Hindlimb muscle (tissue), 1 donor: ENCODE measurements at places on chromosomes 3 and 15. TPM values are rescaled to one million over a fixed set of nuclear protein-coding genes. Genes with fewer than 3 reads are reported as not detected.
A peak's percentile ranks its signal among the peaks of the same experiment; 100 is the strongest.

XYLB gene
- 3.9 TPM for polyA plus RNA-seq

GRCh38 chr3:140258222-140258724, 323.3 kb downstream of the CLSTN2 start:
- DNase-seq, result no peak

DNA sequence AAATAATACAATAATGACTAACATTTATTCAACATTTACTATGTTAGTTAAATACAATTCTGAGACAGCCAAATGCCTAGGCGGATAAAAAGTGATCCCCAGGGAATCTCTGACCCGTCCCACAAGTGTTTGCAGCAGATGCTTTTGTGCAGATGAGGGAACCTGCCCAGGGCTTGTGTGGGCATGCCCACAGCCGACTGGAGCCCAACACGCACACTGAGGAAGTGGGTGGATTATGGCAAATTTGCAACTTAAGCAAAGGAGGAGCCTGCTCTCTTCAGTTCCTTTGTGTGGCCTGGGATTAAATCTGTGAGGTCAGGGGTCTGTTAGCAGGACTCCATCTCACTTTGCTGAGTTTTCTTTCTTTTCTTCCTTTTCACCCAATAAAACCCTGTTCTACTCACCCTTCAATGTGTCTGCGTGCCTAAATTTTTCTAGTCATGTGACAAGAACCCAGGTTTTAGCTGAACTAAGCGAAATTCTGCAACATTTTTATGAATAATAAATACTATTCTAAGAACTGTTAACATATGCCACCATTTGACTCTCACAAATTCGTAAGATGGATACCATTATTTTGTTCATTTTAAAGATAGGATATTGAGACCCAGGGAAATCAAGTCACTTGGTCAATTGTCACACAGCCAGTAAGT, 13.9 kb upstream of the RTP1 start:
- DNase-seq, result no peak

BUB1B gene
- polyA plus RNA-seq, result 7.8 TPM

- DNase-seq, result no peak
Observed at GRCh38 chr3:48945891-48946549, 27.4 kb downstream of the ARIH2 start.

CHRD gene
- polyA plus RNA-seq, result 18.7 TPM

ARGFX gene
- not detected for polyA plus RNA-seq

DNA sequence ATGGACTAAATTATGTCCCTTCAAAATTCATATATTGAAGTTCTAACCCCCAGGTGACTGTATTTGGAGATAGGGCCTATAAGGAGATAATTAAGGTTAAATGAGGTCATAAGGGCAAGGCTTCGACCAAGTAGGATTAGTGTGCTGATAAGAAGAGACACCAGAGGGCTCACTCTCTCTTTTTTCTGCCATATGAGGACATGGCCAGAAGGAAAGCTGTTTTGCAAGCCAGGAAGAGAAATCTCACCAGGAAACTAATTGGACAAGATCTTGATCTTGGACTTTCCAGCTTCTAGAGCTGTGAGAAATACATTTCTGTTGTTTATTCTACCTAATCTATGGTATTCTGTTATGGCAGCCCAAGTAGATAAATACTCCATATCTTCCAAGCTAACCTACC, 503.6 kb upstream of the NAALADL2 start:
- no peak for DNase-seq

APH1B gene
- 11.6 TPM for polyA plus RNA-seq

DNA sequence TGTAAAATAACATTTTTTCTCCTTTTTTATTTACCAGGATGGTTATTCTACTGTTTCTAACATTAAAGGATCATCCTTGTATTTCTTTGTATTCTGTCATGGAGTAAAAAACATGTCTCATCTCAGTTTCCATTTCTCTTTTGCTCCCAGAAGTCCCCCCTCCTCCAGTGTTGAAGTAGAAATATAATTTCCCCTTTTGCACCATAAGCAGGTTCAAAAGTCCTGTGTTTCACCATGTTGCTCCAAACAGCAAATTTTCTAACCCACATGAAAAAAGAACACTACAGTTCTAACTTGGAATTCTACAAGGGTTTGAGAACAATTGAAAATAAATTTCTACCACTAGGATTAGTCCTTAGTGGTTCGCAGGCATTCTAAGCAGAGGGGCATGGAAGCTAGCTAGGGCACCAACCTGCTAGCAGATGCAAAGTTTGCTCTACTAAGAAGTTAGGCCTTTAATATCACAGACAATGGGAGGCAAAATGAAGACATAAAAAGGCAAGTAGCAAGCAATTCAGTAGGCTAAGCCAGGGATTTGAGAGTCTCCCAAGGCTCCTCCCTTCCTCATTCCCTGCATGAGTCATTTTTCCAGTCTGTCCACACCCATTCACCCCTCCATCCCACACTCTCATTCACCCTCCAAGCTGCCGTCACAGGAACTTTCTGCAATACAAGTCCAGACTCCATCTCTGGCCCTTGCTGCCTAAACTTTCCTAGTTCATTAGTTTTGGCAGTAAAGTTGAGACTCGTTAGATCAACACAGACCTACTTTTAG, 2.3 kb upstream of the MBNL1 start:
- DNase-seq, result peak; percentile 66

DNA sequence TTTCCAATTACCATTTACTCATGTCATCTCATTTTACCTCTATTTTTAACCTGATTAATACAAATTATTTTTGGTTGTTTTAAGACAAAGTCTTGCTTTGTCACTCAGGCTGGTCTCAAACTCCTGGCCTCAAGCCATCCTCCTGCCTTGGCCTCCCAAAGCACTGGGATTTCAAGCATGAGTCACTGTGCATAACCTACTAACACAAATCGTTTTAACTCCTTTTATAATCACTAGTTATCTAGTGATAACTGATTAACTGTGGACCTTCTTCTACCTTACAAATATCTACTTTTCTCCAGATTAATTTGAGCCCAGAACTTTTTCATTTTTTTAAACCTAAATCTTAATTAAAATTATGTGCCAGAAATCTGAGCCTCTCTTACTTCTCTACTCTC, 4.6 kb downstream of the ATP13A3 start:
- no peak for DNase-seq

DNA sequence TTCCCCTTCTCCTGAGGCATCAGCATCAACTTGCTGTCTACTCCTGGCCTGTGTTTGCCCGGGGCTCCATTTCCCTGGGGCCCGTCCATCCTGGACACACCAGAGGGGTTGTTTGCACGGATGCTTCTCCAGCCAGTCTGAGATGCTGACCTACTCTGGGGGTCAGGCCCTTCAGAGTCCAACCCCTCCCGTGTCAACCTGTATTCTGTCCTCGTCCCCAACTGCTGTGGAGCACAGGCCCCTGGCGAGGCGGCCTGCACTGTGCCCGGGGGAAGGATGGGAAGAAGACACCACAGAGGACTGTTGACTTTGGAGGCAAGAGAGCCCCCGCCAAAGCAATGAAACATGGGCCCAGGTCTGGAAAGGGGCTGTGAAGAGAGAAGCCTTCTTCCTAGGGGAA, 25.8 kb downstream of the ALS2CL start:
- no peak for DNase-seq

FES gene
- 16.4 TPM for polyA plus RNA-seq

- DNase-seq, result no peak
Observed at GRCh38 chr15:40251486-40252140, 12.8 kb downstream of the PAK6 start.

DNA sequence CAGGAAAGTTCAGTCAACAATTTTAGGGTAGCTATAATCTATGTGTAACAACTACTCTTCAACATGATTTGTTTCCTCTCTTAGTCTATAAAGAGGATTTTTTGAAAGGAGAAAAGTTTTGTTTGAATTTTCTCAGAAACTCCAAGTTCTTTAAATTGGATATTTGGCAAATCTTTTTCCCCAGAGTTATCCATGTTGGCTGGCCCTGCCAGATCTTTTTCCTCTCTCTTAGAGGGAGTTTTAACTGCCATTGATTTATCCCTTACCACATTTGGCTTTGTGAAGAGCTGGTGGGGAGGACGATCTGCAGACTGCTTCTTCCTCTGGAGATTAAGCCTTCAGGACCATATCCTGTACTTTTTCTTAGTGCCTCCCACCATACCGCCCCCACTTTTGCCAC, 64.9 kb upstream of the ROPN1 start:
- no peak for DNase-seq

DNA sequence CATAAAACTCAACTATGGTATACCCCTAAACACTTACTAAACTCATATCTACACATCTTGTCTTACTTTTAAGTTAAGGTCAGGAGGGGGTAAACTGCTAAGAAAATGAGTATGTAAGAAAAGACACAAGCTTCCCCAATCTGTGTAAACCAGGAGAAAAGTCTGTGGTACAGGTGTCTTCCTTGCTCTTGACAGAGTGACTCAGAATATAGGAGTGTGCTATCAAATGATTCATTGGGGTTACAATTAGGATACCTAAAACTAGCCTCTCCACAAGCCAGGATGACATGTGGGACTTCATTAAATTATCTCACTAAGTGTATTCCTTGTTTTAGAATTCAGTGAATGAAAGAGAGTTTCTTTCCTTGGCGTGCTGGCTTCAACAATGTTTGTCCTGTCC, 274.8 kb downstream of the BBX start:
- no peak for DNase-seq

DNA sequence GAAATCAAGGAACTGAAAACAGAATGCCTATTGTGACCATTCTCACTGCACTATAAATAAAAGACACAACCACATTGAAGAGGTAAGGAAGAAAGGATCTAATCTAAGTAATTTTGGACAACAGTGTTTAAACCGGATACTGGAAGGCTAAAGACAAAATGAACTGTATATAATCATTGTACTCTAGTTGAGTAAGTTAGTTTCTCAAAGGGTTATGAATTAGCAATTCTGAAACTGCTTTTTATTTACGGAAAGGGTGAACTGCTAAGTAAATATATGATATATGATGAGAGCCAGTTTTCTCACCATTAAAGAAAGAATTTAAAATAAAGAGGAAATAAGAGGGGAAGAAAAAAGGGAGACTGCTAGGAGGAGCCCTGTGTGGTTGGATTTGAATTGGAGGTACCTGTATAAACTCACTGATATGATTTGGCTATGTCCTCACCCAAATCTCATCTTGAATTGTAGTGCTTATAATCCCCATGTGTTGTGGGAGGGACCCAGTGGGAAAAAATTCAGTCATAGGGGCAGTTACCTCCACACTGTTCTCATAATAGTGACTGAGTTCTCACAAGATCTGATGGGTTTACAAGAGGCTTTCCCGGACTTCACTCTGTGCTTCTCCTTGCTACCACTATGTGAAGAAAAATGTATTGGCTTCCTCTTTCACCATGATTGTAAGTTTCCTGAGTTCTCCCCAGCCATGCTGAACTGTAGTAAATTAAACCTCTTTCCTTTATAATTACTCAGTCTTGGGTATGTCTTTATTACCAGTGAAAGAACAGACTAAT, 607.7 kb downstream of the PYDC2 start:
- no peak for DNase-seq

DNA sequence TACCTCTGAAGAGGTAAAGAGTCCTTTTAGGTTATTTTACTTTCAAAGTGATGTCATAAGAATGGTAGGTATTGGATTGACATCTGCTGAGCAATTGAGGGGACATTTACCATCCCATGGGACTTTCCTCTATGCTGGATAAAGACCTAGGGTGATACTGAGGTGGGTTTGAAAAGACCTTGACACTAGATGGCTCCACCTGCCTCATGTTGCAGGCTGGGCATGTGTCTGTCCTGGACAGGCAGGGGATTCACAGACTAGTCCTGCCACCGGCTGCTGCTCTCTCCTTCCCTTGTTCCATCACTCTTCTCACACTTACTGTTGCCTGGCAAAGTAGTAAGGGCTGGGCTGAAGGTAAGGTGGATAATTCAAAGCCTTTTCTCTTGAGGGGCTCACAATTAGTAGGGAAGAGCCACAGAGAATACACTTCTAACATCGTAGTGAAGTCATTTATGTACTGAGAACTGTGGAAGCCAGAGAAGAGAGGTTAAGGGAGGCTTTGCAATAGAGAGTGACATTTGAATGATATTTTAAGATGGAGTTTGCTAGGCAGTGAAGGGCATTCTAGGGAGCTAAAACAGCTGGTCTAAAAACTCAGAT, 27.7 kb downstream of the TRAK1 start:
- DNase-seq, result no peak

- DNase-seq, result no peak
Observed at GRCh38 chr15:39602143-39602542, 21.3 kb downstream of the THBS1 start.

- no peak for DNase-seq
Observed at GRCh38 chr15:59166166-59166565, 40.5 kb upstream of the LDHAL6B start.

- DNase-seq, result no peak
Observed at GRCh38 chr3:8824238-8824637, 54.8 kb upstream of the OXTR start.

- DNase-seq, result no peak
Observed at GRCh38 chr15:66638377-66638776, 63.7 kb upstream of the SMAD6 start.

DNA sequence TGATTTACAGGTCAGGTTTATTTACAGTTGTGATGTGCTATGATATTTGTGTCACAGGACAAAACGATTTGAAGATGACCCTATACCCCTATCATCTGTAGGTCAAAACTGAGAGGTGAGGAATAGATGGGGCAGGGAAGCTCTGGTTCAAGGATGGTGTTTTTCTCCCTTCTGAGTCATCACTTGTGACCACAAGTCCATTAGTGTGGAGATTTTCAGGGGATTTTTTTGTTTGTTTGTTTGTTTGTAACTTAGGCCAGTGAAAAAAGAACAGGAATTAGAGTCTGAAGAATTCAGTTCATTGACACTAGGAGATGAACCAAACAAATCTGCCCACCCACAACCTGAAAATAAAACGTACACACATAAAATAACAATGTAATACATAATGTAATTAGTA, 62.7 kb upstream of the FAM98B start:
- DNase-seq, result no peak

DNA sequence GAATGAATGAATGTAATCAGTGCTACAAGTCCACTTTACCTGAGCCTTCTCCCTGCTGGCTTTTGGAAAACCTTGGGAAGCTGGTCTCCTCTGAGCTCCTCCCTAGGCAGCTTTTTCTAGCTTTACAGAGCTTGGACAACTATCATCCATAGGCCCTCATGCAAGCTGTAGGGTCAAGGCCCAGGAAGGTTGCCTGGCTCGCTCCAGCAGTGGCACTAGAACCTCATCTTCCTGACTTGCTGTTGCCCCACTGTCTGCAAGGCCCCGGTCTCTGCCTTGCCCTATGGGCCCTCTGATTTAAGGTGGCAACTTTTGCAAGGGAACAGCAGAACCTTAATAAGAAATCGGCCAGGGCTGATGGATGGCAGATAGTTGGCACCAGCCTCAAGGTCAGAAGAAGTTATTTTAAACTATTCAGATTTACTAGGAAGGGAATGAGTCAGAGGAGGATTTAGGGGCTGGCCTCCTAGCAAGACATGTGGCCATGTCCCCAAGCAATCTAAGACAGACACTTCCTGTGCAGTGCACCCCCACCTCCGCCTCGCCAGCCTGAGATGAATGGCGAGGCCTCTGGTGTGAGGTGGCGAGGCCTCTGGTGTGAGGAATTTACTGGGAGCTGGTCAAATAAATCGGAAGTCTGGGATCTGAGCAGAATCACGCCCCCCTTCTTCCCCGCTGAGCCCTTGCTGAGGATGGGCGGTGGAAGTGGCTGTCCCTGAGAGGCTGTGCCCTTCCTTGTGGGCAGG, 180.8 kb downstream of the MEGF11 start:
- DNase-seq, result no peak

SLC7A14 gene
- 0.58 TPM for polyA plus RNA-seq

- no peak for DNase-seq
Observed at GRCh38 chr15:43277901-43278300, 11.2 kb upstream of the TGM5 start.

- DNase-seq, result no peak
Observed at GRCh38 chr3:191963182-191963581, 502.2 kb downstream of the PYDC2 start.

CCR8 gene
- not detected for polyA plus RNA-seq

- DNase-seq, result no peak
Observed at GRCh38 chr3:124781476-124782376, 51.5 kb downstream of the UMPS start.
